Epithelial cell of proximal tubule (primary cell): ENCODE measurements at places on chromosomes 1 and 21. TPM values are rescaled to one million over a fixed set of nuclear protein-coding genes. Genes with fewer than 3 reads are reported as not detected.

Gene PIGR
- 0.06 TPM in 1 of 2 replicates, not detected in the other for total RNA-seq

Gene LCE1F
- total RNA-seq = not detected in 2 replicates

- peak; percentile 36 for DNase-seq
Observed at GRCh38 chr1:51564124-51564523, 45.1 kb upstream of the EPS15 start.

- no peak for DNase-seq
Observed at GRCh38 chr1:6027591-6027990, 18.1 kb upstream of the KCNAB2 start.

DNA sequence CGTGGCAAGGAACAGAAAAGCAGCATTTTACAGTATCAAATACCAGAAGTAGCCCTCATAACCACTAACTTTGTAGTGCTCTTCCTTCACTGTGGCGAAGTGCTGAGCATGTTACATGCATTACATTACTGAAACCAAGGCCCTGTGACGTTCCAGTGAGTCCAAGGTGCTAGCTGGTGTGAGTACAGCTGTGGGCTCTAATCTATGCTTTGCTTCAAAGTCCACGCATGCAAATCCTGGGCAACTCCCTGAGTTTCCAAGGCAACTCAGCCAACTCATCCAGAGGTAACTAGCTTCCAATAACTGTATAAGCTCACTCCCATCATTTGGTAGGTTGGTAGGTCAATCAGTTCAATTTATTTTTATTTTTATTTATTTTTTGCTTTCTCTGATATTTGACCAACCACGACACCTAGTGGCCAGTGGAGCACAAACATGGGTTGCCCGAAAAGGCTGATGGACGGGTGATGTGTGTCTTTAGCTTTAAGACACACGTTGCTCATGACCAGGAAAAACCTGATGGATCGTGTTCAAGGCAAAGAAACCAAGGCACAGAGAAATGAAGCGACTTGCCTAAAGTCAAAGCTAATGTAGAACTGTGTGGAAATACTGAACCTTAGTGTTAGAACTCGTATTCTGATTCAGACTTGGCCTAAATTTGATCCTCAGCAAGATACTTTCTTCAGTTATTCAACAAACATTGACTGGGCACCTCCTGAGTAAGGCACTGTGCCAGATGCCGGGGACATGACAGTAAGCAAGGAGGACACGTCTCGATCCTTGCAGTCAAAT is 73.0 kb downstream of the GNG12 start:
- DNase-seq = peak; percentile 86

GRCh38 chr1:170599033-170599432 is 64.9 kb upstream of the PRRX1 start:
- no peak for DNase-seq
